ENCODE measurements at places on chromosomes 16 and 17.

DNA sequence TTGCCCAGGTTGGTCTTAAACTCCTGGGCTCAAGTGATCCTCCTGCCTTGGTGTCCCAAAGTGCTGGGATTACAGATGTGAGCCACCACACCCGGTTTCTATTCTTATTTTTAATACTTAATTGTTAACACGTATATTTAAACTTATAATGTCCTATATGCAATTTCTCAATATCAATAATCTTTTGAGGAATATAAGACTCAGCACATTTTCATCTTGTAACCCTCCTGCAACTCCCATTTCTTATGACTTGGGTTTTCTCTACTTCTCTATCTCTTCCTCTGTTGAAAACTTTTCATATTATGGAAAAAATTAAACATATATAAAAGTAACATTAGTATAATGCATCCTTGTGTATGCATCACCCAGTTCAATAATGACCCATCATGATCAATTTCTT lies 150.7 kb downstream of the PRKCB start:
- DNase-seq, result no peak

DNA sequence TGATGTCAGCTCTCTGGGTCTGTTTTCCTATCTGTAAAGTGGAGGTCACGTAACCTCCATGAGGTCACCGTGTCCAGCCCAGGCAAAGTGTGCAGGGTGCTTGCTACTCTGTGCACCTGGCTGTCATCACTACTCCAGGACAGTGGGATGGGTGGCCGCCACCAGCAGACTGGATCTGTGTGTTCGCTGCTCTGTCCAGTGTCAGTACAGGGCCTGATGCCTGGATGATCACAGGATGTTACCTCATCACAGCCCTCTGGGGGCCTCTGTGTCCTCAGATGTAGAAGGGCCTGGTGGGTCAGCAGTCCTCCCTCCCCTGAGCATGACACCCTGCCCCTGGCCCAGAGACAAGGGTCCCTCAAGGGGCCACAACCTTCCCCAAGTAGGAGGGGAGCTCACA lies 80.0 kb downstream of the KCNJ18 start:
- no peak for DNase-seq

- peak; percentile 69 for DNase-seq
Observed at GRCh38 chr17:7133424-7133823, 18.8 kb upstream of the ASGR2 start.

DNA sequence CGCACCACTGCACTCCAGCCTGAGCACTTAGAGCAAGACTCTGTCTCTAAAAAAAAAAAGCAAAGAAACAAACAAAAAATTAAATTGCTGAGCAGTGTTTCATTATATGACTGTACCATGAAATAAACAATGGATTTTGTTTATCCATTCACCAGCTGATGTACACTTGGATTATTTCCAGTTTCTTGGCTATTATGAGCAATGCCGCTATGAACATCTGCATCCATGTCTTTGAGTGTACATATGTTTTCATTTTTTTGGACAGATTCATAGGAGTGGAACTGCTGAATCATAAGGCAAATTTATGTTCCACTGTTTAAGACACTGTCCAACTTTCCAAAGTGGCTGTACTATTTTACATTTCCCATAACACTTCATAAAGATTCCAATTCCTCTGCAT lies 8.0 kb downstream of the RNF157 start:
- DNase-seq, result no peak

DNA sequence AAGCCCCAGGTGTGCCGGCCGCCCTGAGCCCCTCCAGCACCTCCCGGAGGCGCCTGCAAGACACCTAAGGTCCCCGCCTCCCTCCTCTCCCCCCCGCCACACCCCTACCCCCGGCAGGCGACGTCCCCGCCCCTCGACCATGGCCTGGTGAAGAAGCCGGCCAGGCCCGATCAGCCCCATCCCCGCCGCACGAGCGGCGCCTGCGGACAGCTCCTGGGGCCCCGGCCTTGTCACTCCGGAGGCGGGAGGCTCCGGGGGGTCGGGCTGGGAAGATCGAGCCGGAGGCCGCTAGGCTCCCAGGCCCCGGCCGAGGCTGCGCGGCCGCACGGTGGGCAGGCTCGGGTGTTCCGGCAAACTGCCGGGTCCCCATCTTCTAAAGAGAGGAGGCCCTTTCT lies 405 bp upstream of the ACE start:
- peak; percentile 24 for DNase-seq

- peak; percentile 51 for DNase-seq
Observed at GRCh38 chr16:70267516-70267915, 15.8 kb upstream of the EXOSC6 start.

GRCh38 chr17:57773557-57773956 lies 28.5 kb upstream of the CCDC182 start:
- no peak for DNase-seq

DNA sequence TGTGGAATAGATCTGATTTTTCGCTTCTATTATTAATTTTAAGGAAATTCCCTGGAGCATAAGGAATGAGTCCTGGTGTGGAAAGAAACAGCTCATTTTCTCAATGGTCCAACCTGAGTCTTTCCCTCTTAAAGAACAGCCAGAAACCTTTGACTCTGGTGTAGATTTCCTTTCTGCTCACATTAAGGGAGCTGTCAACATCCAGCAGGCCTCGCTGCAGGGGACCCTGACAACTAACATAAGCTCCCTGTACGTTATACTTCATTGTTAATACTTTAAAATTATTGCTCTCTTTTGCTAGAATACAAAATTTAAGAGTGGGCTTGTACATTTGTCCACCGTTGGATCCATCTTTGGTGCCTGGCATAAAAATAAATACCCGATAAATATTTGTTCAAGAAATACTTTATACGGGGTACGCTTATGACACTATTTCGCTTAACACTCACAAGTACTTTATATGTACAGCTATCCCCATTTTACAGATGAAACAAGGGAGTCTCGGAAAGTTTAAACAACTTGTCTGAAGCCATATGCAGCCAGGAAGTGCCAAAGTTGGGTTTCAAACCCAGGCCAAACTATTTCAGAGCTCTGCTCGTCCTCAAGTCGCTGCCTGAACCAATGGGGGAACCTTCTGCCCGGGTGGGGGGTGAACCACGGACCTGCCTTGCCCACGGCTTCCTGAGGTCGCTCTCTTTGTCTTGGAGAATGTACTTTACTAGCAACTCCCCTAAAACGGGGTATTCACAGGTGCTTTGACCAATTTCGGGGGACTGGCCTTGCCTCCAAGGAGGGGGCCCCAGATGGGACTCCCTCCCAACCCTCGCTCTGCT lies 611 bp downstream of the SMARCE1 start:
- DNase-seq, result peak; percentile 25

DNA sequence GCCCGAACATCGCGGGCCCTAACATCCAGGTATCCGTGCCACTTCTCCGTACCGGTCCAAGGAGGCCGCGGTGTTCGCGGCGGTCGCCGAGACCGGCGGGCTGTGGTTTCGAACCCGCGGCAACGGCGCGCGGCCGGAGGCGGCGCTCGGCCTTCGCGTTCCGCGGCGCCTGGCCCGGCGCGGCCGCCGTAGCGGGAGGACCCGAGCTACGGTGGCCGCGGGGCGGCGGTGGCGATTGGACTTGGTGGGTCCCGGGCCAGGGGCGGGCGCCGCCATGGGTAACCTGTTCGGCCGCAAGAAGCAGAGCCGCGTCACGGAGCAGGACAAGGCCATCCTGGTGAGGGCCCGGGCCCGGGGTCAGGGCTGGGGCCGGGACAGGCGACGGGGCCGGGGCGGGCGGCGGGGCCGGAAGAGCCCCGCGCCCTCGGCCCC lies at the start of gene CHMP6:
CHMP6 (plus strand) TSS at position 197 of the 432 bp plus-strand sequence; CDS start at position 275, 78 bp downstream.
- no peak for DNase-seq

- DNase-seq, result no peak
Observed at GRCh38 chr16:10003486-10003885, 178.7 kb downstream of the GRIN2A start.

DNA sequence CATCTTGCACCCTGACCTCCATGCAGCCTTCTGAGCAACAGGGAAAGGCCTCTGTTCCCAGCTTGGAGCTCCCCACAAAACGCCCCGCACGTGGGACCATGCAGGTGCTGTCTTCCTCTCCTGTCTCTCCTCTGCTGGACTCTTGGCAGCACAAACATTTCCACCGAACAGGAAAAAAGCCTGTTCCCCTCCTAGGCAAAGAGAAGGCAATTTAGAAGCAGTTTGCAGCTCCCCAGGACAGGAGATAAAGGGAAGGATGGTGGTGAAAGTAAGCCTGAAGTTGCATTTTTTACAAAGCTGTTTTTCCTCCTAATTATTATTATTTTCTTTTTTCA lies 7.7 kb upstream of the CIBAR2 start:
- no peak for DNase-seq

All from SHP77 (cell line).